ENCODE measurements at places on chromosomes 7 and 10. TPM values are rescaled to one million over a fixed set of nuclear protein-coding genes. Genes with fewer than 3 reads are reported as not detected.

GRCh38 chr7:111012799-111013675 is 77.9 kb upstream of the LRRN3 start:
- no peaks in the 10 kb centered on the region for H3K27me3 ChIP-seq
- H3K4me1 ChIP-seq = peaks cover 60% of the 10 kb centered on the region
- peak overlapping the region; percentile 59 for H3K4me3 ChIP-seq
- H3K36me3 ChIP-seq = peaks cover 3% of the 10 kb centered on the region

MYO1G gene
- 436 TPM for total RNA-seq

DNA sequence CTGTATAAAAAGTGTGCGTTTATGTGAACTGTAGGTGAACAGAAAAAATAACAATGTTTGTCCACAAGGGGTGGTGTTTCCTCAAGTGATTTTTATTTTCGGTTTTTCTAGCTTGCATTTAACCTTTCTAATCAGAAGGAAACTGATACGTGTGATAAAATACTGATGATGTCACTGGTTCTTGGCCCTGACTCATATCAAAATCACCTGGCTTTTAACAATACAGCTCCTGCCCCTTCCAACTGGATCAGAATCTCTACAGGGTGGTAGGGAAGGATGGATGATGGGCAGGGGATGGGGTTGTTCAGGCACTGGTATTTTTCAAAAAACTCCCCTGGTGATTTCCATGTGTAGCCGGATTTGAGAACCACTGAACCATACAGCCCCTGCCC is 10.9 kb downstream of the NPFFR1 start:
- H3K4me3 ChIP-seq = no peak overlapping the region
- peak overlapping the region; percentile 56 for H3K27ac ChIP-seq
- H3K4me1 ChIP-seq = peaks cover 26% of the 10 kb centered on the region
- DNase-seq = peak; percentile 24
- no peaks in the 10 kb centered on the region for H3K36me3 ChIP-seq

DUSP5 gene
- 176 TPM for total RNA-seq

- no peaks in the 10 kb centered on the region for H3K36me3 ChIP-seq
- no peak overlapping the region for H3K27ac ChIP-seq
- H3K27me3 ChIP-seq = peaks cover 5% of the 10 kb centered on the region
- DNase-seq = no peak
Measured at GRCh38 chr7:3860932-3861331, 559.9 kb downstream of the SDK1 start.

DNA sequence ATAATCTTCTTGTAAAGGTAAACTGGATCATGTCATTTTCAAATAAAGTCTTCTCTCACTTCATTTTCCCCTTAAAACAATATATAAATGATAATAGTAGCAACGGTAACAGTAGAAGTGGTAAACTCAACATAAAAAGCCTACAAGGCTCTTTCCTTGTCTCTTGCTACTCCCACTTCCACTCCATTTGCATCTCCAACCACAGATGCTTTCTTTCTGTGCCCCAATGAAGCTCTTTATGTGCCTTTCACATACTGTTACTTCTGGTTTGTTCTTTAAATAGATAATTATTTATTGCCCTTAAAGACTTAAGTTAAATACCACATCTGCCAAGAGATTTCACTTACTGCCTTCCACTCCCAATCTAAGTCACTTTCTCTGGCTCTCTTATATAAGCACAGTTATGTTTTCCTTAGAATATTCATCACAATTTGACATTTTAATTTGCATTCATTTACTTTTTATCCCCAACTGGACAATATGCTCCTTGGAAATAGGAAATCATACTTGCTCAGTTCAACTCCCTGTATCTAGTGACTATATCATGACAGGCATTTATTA is 149.9 kb downstream of the CRPPA start:
- no peak overlapping the region for H3K27ac ChIP-seq
- DNase-seq = no peak
- no peak overlapping the region for H3K4me3 ChIP-seq
- no peaks in the 10 kb centered on the region for H3K27me3 ChIP-seq

- H3K27ac ChIP-seq = no peak overlapping the region
- DNase-seq = no peak
- no peaks in the 10 kb centered on the region for H3K36me3 ChIP-seq
- peaks cover 2% of the 10 kb centered on the region for H3K27me3 ChIP-seq
- H3K4me3 ChIP-seq = no peak overlapping the region
Measured at GRCh38 chr7:111756687-111757178, 194.4 kb upstream of the IMMP2L start.

CALD1 gene
- 7.1 TPM for total RNA-seq

DNA sequence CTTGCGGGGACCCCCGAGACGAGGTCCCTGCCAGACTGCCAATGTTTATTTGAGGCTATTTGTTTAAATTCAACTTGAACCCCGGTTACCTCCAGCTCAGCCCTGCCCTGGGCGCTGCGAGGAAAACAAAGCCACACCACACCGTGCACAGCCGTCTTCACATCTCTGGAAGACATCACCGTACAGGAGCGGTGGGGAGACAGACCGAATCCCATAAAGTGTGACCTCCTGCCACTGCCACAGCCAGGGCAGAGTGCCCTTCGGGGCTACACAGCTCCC is 40.0 kb downstream of the PRKAG2 start:
- H3K4me3 ChIP-seq = no peak overlapping the region
- H3K36me3 ChIP-seq = no peaks in the 10 kb centered on the region
- no peaks in the 10 kb centered on the region for H3K27me3 ChIP-seq
- no peak for DNase-seq
- peaks cover 32% of the 10 kb centered on the region for H3K4me1 ChIP-seq

- no peak overlapping the region for H3K27ac ChIP-seq
- DNase-seq = peak; percentile 10
- no peaks in the 10 kb centered on the region for H3K27me3 ChIP-seq
- peaks cover 18% of the 10 kb centered on the region for H3K4me1 ChIP-seq
- no peak overlapping the region for H3K4me3 ChIP-seq
Measured at GRCh38 chr10:102001435-102002068, 54.4 kb downstream of the ARMH3 start.

DNA sequence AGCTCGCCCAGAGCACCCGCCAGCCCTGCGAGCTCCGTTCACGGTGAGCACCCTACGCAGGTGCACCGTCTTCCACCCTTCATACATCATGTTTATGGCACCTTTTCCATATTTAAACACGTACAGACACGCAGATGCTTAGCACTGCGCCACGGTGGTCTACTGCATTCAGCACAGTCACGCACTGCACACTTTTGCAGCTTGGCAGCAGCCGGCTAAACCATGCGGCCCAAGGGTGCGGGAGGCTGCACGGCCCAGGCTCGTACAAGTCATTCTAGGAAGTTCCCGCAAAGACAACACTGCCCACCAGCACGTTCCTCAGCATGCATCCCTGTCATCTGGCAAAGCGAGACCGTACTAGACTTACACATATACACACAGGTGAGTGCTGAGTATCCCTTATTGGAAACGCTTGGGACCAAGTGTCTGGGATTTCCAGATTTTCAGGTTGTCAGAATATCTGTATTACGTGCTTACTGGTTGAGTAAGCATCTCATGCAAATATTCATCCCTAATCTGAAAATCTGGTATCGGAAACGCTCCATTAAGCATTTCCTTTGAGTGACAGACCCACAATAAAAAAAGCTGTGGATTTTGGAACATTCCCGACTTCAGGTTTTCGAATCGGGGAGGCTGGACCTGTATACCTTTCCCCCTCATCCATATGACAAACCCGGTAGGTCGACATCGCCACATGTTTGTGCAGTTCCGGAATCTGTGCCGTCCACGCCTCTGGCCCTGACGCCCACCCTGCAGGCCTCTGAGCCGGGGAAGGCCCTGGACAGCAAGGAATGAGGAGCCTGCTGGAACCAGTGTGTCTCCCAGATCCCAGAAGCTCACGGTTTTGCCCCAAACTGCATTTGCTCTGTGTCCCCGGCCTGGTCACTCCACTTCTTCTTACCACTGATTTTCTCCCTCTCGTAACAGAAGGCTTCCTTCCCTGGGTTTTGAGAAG is 222.2 kb downstream of the ELFN1 start:
- peaks cover 13% of the 10 kb centered on the region for H3K36me3 ChIP-seq
- no peak overlapping the region for H3K27ac ChIP-seq
- H3K27me3 ChIP-seq = no peaks in the 10 kb centered on the region
- DNase-seq = no peak
- H3K4me1 ChIP-seq = no peaks in the 10 kb centered on the region

DNA sequence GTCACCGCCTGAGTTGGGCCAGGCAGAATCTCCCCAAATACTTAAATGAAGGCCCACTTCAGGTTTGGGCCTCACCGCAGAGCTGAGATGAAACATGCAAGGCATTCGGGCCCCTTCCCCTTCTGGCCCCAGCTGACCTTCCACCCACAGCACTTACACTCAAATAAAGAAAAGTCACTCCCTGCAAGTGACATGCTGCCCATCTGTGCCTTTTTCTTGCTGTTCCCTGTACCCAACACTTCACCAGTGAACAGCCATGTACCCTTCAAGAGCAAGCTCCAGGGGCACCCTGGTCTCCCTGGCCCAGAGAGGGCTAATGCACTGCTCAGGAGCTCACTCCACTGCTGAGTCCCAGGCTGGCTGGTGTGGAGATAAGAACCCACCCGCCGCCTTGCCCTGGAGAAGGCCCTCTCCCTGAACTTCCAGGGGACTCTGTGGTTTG is 40.7 kb downstream of the ZCCHC24 start:
- H3K36me3 ChIP-seq = no peaks in the 10 kb centered on the region
- H3K27ac ChIP-seq = no peak overlapping the region
- no peaks in the 10 kb centered on the region for H3K4me1 ChIP-seq
- no peak overlapping the region for H3K4me3 ChIP-seq
- DNase-seq = no peak

MKX gene
- 0.38 TPM for total RNA-seq

- peaks cover 2% of the 10 kb centered on the region for H3K27me3 ChIP-seq
- no peak overlapping the region for H3K27ac ChIP-seq
- no peaks in the 10 kb centered on the region for H3K36me3 ChIP-seq
- H3K4me1 ChIP-seq = no peaks in the 10 kb centered on the region
- H3K4me3 ChIP-seq = no peak overlapping the region
Measured at GRCh38 chr7:37751096-37751495, 67.5 kb downstream of the GPR141 start.

GRCh38 chr10:67802767-67803538 is 35.0 kb downstream of the DNAJC12 start:
- peaks cover 2% of the 10 kb centered on the region for H3K27me3 ChIP-seq
- H3K4me3 ChIP-seq = no peak overlapping the region
- H3K27ac ChIP-seq = peak overlapping the region; percentile 38
- no peaks in the 10 kb centered on the region for H3K36me3 ChIP-seq

DNA sequence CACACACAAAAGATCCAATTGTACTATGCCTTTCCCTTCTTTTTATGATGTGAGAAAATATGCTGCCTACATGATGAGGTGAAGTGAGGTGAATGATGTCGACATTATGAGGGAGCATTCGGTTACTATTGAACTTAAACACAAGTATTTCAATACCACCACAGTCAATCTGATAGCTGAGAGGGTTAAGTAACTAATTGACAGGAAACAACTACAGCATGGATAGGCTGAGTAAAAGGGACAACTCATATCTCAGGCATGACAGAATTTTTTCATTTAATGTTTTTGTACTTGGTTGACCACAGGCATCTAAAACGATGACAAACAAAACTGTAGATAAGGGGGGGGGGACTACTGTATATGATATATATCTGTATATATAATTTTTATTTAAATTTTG is 488.9 kb downstream of the SH2D4B start:
- H3K4me1 ChIP-seq = no peaks in the 10 kb centered on the region
- H3K27ac ChIP-seq = no peak overlapping the region
- no peak overlapping the region for H3K4me3 ChIP-seq
- DNase-seq = no peak
- H3K27me3 ChIP-seq = no peaks in the 10 kb centered on the region

GRCh38 chr10:121610798-121611323 is 12.6 kb upstream of the FGFR2 start:
- no peak overlapping the region for H3K27ac ChIP-seq
- H3K4me3 ChIP-seq = no peak overlapping the region
- no peaks in the 10 kb centered on the region for H3K36me3 ChIP-seq
- no peak for DNase-seq

PIP gene
- total RNA-seq = not detected

PKD2L1 gene
- total RNA-seq = not detected

GRCh38 chr10:668786-669485 is 20.5 kb downstream of the DIP2C start:
- H3K27ac ChIP-seq = no peak overlapping the region
- H3K4me3 ChIP-seq = no peak overlapping the region
- H3K4me1 ChIP-seq = no peaks in the 10 kb centered on the region

GJD4 gene
- not detected for total RNA-seq

GRCh38 chr7:90666186-90666585 is 70.1 kb downstream of the CDK14 start:
- no peaks in the 10 kb centered on the region for H3K36me3 ChIP-seq
- no peak overlapping the region for H3K4me3 ChIP-seq
- H3K27me3 ChIP-seq = no peaks in the 10 kb centered on the region

- peak overlapping the region; percentile 58 for H3K27ac ChIP-seq
- no peak for DNase-seq
- H3K4me3 ChIP-seq = no peak overlapping the region
- no peaks in the 10 kb centered on the region for H3K27me3 ChIP-seq
- H3K4me1 ChIP-seq = peaks cover 63% of the 10 kb centered on the region
Measured at GRCh38 chr10:74589851-74590250, 236.5 kb upstream of the KAT6B start.

FAM13C gene
- total RNA-seq = not detected

DNA sequence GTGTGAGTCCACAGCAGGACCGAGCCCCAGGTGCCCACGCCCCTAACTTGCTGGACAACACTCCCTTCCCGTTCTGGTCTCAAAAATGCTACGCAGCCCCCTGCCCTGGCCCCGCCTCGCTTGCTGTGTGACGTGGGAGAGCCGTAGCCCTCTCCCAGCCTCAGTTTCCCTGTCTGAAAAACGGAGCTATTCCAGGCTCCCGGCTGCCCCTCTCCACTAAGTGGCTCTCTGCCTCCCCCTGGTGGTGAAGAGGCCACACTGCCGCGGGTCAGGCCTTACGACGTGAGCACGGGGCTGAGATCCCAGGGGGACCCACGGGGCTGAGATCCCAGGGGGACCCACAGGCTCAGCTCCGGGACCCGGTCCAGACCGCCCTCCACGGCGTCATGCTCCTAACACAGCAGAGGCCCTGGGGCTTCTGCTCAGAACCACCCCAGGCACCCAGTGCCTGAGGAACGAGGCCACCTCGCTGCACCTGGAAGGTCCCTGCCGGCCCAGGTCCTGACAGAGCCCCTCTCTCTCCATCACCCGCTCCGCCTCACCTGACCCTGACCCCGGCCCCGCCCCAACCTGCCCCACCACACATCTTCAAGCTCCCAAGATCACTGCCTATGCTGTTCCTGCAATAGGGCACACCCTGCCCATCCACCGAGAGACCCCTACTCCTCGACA is 26.7 kb downstream of the MICALL2 start:
- no peak overlapping the region for H3K27ac ChIP-seq
- peak; percentile 84 for DNase-seq
- H3K36me3 ChIP-seq = no peaks in the 10 kb centered on the region
- no peak overlapping the region for H3K4me3 ChIP-seq
- H3K27me3 ChIP-seq = peaks cover 2% of the 10 kb centered on the region

FBXL13 gene
- 0.63 TPM for total RNA-seq

C10orf67 gene
- 0.07 TPM for total RNA-seq

DNA sequence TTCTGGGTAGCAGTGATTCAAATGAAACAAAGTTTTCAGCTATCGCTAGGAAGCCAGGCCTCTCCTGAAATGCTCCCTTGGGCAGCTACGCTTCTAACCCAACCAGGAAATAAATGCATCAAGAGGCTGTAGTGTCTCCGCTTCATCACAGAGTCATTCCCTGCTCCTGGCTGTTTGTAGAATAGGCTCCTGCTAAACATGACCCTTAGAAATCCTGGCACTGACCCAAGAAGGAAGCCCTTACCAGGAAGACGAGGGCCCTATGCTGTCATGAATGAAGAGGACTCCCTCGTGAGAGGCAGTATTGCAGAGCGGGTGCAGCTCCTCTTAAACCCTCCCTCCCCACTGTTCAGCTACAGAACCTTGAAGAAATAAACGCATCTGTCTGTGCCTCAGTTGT is 48.3 kb downstream of the NOD1 start:
- H3K4me1 ChIP-seq = no peaks in the 10 kb centered on the region
- H3K27ac ChIP-seq = no peak overlapping the region
- H3K4me3 ChIP-seq = no peak overlapping the region
- no peak for DNase-seq

All from activated CD4-positive, alpha-beta memory T cell treated with anti-CD3 and anti-CD28 coated beads for 36 hours (primary cell).